ENCODE measurements at places on chromosomes 3 and 15.

DNA sequence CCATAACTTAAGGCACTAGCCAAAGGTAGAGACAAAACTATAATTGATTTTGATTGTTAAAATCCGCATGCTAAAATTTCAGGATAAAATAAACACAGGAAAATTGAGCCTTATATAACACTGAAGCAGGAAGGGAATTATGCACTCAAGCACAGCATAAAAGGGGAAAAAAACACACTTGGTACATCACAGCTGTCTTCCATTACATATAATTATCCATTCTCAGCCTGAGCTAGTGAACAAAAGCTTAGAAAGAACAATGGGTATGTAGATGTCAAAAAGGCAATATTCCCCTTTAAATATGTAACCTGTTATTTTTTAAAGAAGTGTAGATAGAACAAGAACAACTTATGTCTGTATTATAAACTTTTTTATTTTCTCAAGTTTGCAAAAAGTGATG is 899.2 kb downstream of the ROBO1 start:
- H3K27me3 ChIP-seq = no peaks in the 10 kb centered on the region
- peaks cover 2% of the 10 kb centered on the region for H3K4me1 ChIP-seq
- no peak overlapping the region for H3K27ac ChIP-seq

DNA sequence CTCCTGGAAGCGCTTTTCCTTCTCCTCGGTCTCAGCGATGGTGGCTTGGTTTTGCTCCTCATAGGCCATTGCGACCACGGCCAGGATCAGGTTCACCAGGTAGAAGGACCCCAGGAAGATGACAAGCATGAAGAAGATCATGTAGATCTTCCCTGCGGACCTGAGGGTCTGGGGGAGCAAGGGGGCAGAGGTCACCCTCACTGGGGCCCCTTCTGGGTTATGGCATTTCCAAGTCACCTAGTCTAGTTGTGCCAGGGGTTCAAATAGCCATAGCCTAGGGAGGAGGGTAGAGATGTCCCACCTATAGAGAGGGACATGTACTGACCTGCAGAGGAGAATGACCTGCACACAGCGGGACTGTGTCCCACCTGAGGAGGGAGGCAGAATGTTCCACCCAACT is 43.5 kb downstream of the SCN5A start:
- H3K27me3 ChIP-seq = no peaks in the 10 kb centered on the region
- H3K4me3 ChIP-seq = no peak overlapping the region
- no peak overlapping the region for H3K27ac ChIP-seq
- no peak for DNase-seq
- H3K36me3 ChIP-seq = no peaks in the 10 kb centered on the region
- H3K4me1 ChIP-seq = no peaks in the 10 kb centered on the region

- no peak overlapping the region for H3K4me3 ChIP-seq
- no peak overlapping the region for H3K27ac ChIP-seq
- H3K4me1 ChIP-seq = peaks cover 4% of the 10 kb centered on the region
These were observed 113.1 kb upstream of the C15orf61 start for GRCh38 chr15:67407786-67408185.

DNA sequence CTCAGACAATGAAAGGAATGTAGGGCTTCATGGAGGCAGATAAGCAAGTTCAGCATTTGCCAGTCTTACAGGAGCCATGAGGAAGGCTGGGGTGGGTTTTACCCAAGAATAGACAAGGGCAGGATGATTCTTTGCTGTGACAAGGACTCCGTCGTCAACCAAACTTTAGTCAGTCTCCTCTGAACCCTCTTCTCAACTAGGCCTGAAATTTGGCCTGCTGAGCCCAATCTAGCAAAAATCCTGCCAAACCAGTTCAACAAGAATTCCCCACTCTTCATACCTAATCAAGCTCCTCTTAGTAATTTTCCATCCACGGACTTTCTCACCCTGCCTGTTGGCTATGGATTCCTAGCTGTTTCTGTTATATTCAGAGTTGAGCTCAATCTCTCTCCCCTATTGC is 280.5 kb downstream of the TBL1XR1 start:
- no peak for DNase-seq
- H3K27ac ChIP-seq = no peak overlapping the region
- H3K36me3 ChIP-seq = no peaks in the 10 kb centered on the region
- no peaks in the 10 kb centered on the region for H3K4me1 ChIP-seq

GRCh38 chr3:50171540-50172301 is 16.6 kb downstream of the SEMA3F start:
- no peak overlapping the region for H3K27ac ChIP-seq
- H3K4me1 ChIP-seq = peaks cover 53% of the 10 kb centered on the region

DNA sequence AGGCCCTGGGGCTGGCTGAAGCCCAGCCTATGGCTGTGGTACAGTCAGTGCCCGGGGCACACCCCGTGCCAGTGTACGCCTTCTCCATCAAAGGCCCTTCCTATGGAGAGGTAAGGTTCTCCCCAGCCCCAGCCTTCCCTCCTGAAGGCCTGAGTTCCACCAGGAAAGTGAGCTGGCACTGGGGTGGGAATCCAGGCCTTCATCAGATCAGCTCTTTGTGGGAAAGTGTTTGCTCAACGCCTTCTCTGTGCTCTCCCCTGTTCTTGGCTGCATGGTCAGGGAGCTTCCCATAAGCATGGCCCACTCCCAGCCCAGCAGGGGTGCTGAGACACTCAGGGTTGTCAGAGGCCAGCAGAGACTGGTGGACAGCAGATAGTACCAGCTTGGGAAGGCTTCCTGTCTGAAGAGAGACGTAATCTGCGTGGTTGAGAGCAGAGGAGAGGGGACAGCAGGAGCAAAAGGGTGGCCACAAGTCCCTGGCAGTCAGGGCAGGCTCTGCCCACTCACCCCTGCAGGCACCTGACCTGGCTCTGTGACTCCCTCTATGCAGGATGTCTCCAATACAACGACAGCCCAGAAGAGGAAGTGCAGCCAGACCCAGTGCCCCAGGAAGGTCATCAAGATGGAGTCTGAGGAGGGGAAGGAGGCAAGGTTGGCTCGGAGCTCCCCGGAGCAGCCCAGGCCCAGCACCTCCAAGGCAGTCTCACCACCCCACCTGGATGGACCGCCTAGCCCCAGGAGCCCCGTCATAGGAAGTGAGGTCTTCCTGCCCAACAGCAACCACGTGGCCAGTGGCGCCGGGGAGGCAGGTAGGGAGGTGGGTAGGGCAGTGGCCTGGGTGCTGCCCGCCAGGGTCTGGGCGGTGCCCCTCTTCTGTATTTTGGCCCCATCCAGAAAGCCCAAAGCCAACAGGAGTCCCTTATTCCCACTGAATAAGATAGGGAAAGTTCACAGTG is 38.4 kb downstream of the PML start:
- peaks cover 71% of the 10 kb centered on the region for H3K36me3 ChIP-seq
- H3K4me3 ChIP-seq = no peak overlapping the region
- H3K4me1 ChIP-seq = peaks cover 18% of the 10 kb centered on the region
- H3K27me3 ChIP-seq = no peaks in the 10 kb centered on the region
- H3K27ac ChIP-seq = no peak overlapping the region
